ENCODE measurements at places on chromosomes 3 and 15.
A peak's percentile ranks its signal among the peaks of the same experiment; 100 is the strongest.

DNA sequence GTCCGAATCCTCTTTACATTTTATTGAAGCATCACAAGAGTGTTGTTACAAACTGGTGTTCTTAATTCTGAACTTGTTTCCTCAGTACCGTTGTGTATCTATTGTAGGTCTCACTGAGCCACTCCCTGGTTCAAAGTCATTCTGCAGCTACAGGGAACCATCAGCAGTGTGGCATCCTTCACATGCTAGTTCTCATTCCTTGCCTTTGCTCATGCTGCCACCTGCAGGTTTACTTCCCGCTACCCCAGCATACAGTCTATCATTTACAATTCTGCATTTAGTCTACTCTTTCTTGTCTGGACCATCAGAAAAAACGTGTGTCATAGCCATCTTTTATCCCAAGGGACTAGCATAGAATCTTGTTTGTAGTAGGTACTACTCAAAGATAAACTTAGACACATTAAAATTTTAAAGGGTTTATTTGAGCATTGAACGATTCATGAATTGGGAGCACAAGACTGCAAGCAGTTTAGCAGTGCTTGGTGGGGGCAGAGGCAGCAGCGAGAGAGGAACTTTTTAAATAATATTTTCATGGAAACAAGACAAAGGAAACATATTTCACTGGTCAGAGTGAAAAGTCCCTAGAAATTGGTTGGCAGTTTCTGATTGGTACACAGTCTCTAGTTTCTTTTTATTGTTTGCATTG lies 402.1 kb downstream of the CADM2 start:
- no peak for DNase-seq

DNA sequence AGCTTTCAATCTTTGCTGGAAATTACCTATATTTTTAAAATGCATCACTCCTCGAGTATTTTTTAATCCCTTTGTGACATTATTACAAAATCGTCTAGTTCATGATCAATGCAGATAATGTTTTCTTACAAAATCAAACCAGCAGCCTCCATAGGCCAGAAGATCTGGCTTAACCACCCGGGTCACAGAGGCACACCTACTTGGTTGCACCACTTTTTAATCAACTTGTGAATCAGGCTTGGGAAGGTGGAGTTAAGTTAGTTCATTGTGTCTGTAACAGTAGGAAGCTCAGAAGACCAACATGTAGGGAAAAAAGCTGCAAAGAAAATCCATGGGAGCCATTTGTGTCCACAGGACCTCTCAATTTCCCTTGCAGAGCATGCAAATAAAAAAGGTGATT lies 148.0 kb downstream of the TP63 start:
- no peak for DNase-seq

DNA sequence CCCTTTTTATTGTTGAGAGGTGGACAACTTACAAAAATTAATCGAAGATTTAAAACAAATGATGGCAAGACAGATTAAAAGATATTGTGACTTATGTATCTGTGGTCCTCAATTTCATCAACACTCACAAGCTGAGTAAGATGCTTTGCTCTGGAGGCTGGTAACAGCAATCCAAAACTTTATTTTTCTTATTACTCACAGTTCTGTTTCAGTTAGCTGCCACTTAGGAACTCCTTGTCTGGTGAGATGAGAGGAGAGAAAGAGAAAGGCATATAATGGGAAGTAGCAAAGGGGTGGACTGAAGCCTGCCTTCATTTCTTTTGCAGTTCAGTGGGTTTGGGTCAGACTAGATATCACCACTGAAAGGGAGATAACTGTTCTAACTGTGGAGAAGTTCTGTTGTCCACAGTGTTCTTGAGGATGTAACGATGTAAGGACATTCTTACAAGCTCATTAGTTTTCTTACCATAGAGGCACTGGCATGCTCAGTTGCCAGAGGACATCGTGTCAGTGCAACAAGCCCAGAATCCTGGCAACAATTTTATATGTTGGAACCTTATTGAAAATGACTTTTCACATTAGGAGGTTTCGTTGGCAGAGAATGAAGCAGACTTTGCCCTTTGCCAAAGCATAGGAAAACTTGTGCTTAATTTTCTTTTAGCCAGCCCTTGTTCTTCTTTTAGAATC lies 93.6 kb downstream of the PLCL2 start:
- no peak for DNase-seq

GRCh38 chr3:111688190-111688800 lies 93.1 kb upstream of the ZBED2 start:
- DNase-seq = no peak

DNA sequence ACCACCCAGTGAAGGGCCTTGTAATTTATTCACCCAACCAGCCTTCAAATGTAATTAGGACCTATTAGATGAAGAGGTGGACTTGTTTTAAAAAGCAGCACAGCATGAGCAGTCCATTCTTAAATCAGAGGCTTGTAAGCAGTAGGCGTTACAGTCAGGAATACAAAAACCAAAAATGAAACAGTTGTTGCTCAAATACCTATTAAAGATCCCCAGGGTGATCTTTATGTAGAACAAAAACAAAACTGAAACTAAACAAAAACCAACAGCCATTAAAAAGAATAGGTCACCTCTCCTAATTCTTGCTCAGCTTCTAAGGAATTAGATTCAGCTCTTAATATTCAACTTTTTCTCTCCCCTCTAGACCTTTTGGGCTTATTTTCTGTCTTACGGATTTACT lies 104.9 kb upstream of the ST8SIA2 start:
- DNase-seq = no peak

DNA sequence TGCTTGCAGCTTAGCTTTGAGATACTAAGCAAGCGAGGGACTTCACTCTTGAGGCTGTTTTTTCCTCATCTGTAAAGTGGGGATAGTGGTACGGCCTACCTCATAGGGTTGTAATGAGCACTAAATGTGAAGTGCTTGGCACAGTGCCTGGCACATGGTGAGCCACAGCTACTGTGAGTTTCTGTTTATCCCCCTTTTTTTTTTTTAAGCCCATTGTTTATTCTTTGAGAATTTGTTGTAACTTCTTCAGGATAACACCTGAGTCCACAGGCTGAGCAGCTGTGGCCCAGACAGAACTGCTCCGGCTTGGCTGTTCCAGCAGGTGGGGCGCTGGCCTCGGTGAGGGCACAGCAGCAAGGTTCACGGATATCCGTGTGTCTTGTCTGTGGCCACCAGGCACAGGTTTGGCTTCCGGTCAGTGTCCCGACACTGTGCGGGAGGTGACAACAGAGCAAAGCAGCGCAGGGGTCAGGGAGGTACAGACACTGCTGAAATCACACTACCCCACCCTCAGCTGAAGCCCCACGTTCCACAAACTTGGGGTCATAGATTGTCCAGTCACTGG lies 7.3 kb upstream of the ISG20 start:
- DNase-seq = no peak

GRCh38 chr3:32616267-32616962 lies 45.8 kb upstream of the DYNC1LI1 start:
- no peak for DNase-seq

- DNase-seq = no peak
These were observed 15.5 kb downstream of the SLC25A26 start for GRCh38 chr3:66236281-66236680.

DNA sequence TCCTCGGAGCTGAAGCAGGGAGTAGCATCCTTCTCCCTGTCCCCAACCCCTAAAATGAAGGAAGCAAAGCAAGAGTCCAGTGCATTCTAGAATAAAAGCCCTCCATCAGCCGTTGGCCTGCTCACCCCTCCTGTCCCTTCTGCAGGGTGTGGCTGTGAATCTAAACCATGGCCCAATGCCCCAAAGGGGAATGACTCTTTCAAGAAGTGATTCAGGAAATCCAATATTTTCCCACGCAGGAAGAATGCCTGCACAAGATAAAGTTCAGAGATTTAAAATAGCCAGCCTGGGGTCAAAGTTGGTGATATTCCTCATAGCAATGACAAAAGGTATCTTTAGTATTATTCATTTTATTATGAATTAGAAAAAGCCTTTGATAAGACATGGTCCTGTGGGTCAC lies 38.5 kb downstream of the SLCO2A1 start:
- no peak for DNase-seq

GRCh38 chr15:94236608-94237007 lies 5.2 kb downstream of the MCTP2 start:
- DNase-seq = no peak

DNA sequence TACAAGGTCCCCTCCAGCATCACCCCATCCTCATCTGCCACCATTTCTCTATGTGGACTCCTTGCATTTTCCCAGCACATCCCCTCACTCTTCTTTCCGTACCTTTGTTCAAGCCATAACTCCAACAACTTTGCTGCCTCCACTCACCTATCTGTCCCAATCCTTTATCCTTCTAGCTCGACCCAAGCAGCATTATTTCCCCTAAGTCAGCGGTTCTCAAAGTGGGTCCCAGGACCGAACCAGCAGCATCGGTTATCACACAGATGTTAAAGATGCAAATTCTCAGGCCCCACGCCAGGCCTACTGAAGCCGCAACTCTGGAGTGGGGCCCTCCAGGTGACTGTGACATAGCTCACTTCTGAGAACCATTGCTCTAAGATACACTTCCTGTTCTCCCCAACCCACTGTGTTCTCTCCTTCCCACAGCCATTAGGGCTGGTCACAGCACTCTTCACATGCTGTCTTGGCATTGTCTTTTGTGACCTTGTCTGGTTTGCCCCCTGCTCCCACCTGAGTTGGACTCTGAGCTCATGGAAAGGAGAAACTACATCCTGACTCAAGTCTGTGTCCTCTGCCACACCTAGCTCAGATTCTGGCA lies 56.2 kb downstream of the AAGAB start:
- DNase-seq = no peak

DNA sequence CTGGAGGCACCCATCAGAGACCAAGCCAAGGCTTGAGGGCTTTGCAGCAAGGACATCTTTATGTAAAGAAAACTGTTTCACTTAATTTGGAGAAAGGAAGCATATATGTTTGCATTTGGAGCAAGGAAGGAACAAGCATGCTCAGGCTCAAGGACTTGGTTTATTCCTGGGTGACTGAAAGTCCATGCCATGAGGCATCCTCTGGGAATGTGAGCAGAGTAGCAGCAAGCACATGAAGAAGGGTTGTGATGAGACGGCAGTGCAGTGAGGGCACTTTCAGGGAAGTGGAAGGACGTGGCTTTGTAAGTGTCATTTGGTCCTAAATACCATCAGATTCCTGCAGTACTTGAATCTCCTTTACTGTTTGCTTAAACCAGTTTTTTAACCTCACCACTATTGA lies 26.8 kb downstream of the POLG start:
- DNase-seq = no peak

GRCh38 chr15:54582863-54583643 lies 604.8 kb downstream of the UNC13C start:
- no peak for DNase-seq

GRCh38 chr15:44471885-44472455 lies 44.5 kb downstream of the CTDSPL2 start:
- no peak for DNase-seq

DNA sequence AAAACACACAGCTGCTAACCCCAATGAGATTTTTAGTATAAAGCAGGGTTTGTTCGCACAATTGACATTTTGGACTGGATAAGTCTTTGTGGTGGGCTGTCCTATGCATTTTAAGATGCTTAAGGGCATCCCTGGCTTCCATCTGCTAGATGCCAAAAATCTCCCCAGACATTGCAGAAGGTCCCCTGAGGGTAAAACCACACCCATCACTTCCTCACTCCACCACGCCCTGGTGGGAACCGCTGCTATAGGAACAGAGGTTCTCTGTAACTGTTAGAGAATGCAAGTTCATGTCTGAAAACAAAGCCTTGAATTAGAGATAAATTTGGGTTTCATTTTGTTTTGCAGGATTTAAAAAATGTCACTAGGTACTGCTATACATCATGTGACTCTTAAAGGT lies 67.7 kb downstream of the ARHGEF26 start:
- DNase-seq = no peak

GRCh38 chr15:42057799-42058646 lies 36.3 kb downstream of the PLA2G4D start:
- DNase-seq = no peak

GRCh38 chr3:25452192-25452591 lies 24.1 kb downstream of the RARB start:
- no peak for DNase-seq

DNA sequence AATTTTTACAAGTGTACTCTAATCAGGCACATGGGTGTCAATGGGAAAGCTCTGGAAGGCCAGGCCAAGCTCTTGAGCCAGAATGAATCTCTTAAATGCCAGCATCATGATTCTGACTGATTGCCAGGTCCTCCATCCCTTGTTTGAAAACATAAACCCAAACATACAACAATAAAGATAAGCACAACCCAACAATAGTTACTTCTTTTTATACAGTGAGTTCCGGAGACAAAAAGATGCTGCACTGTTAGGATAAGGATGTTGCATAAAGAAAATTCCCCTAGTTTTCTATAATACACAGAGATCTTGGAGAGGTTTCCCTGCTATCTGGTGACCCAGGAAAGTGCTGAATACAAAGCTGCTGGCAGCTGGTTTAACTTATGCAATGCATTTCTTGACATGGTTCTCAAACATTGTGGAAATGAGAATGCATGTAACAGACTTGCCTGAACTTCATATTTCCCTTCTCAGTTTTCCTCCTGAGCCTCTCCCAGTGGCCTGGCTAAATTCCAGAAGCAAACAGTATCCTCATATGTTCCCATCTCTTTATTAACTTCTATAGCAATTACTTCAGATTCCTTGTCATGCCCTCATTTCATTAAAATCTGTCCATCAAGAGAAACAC lies 180.1 kb upstream of the PRICKLE2 start:
- DNase-seq = no peak

GRCh38 chr15:92807971-92808571 lies 92.1 kb upstream of the CHD2 start:
- DNase-seq = peak; percentile 13

- DNase-seq = no peak
These were observed 6.4 kb upstream of the SH2D7 start for GRCh38 chr15:78085928-78086327.

- no peak for DNase-seq
These were observed 14.6 kb upstream of the MECOM start for GRCh38 chr3:169678122-169678521.

GRCh38 chr3:51997935-51998596 lies 2.4 kb upstream of the RPL29 start:
- DNase-seq = no peak

DNA sequence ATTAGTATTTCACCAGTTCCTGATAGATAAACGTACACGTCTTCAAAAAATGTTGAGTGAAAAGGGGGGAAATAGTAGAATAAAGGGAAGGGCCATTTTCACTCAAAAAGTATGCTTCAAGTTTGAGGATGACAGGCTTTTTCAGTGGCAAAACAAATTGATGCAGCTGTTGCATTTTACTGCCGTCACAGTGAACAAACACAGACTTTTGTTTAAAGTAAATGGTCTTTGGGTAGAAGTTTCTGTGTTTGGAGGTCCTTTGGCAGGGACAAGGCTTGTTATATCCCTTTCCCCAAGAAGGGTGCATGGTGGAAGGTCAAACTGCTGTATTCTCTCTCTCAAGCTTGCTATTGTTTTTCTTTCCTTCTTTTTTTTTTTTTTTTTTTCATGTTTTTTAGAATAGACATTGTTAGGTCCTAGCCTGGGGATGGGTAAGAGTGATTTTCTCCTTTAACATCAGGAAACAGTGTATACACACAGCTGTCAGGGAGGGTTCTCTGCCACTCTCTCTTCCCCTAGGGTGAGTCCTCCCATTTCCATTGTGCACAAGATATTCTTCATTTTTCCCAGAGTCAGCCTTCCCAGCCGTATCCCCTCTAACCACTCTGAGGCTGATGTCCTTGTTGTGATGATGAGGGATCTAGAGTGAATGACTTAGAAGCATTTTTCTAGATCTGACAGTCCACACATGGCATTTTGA lies 6.6 kb upstream of the SUCNR1 start:
- DNase-seq = no peak

All from stimulated activated CD4-positive, alpha-beta T cell treated with anti-CD3 and anti-CD28 coated beads, Interleukin-4, amount 100 ng/mL, for 4 hours (primary cell).